NCI-H1105 (cell line): ENCODE measurements at places on chromosomes 1 and 21.
A peak's percentile ranks its signal among the peaks of the same experiment; 100 is the strongest.

GRCh38 chr1:11691928-11692711 lies 610 bp downstream of the DRAXIN start:
- no peak for DNase-seq

GRCh38 chr21:45504516-45505415 lies 37.5 kb downstream of the SLC19A1 start:
- no peak for DNase-seq

GRCh38 chr1:13921190-13921589 lies 221.2 kb downstream of the PRDM2 start:
- DNase-seq, result no peak

- no peak for DNase-seq
Measured at GRCh38 chr1:16156848-16157495, 1.1 kb upstream of the EPHA2 start.

GRCh38 chr1:154884869-154885701 lies 15.0 kb upstream of the KCNN3 start:
- DNase-seq, result peak; percentile 43

- DNase-seq, result no peak
Measured at GRCh38 chr1:181469829-181470228, 13.5 kb upstream of the CACNA1E start.

GRCh38 chr1:240073097-240073496 lies 18.6 kb upstream of the FMN2 start:
- no peak for DNase-seq

DNA sequence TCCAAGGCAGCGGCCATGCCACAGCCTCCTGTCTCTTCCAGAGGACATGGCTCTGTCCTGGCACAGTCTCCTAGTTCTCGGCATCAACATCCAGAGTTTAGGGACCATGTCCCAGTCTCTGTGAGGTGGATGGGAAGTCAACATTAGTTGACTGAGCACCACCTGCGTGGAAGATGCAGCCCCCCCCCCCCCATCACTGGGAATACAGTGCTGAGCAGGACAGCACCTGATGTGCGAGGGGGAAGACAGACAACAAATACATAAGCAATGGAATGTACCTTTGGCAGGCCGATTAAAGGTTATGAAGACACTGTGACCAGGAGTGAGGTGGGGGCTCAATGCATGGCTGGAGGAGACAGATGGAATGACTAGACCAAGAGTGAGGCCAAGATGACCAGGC lies 26.6 kb downstream of the KNCN start:
- DNase-seq, result no peak

- DNase-seq, result no peak
Measured at GRCh38 chr1:115327270-115327669, 10.8 kb downstream of the NGF start.

- DNase-seq, result no peak
Measured at GRCh38 chr1:169906938-169907337, 13.2 kb upstream of the SCYL3 start.

DNA sequence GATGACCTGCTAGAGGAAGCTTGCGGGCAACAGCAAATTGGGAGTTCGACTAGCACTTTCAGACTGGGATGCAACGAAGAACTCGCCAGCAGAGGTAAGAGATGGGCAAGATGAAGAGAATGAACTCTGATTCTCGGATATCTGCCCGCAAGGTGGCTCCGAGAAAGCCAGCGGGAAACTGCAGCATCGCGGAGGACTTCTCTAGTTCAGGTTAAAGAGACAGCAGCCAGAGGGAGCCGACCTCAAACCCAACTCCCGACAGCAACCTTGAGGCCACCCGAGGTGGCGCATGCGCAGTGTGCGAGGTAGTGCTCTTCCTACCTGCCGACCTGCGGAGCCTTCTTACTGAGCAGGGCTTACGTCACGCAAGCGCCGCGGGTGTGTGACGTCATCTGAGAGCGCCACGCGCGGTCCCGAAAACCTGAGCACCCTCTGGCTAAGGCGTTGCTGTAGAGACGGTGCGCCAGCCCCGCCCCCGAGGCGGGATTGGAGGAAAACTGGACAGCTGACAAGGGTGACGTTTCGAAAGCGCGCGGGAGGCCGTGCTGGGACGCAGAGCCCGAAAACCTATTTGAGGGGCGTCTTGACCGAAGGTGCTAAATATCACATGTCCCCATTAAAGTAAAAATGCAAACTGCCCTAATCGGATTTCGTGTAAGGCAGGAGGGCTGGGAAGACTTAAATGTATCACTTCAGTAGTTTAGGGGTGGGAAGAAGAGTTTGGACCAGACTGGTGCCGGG lies 110.5 kb upstream of the SLC25A33 start:
- DNase-seq, result peak; percentile 99

GRCh38 chr1:38285807-38286530 lies 239.4 kb upstream of the POU3F1 start:
- DNase-seq, result no peak

DNA sequence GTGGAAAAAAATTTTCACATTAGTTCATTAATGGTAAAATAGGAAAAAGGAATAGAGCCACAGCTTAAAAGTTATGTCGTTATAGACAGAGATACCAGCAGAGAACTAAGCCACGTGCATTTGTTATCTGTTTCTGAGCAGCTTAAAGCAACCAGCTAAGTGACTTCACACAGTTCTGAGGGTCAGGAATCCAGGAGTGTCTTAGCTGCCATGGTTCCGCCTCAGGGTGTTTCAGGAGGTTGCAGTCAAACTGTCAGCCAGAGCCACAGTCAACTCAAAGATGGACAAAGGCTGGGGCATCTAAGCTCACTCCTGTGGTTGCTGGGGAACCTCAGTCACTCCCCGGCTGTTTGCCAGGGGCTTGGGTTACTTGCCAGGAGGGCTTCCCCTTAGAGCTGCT lies 515.8 kb downstream of the SMYD3 start:
- DNase-seq, result no peak

DNA sequence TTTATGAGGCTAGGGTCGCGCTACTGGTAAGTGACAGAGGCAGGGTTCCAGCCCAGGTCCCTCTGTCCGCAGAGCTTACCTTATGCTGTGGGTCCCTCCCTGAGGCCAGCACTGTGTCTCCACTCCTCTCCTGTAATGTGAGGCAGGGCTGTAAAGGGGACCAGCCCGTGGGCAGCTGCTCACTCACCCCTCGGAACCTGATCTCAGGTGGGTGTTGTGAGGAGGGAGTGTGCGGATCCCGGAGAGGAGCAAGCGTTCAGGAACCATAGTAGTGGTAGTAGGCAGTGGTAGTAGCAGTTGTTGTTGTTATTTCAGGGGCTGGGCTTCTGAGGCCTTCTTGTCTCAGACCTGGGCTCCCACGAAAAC lies 1.7 kb downstream of the ZC3H12A start:
- DNase-seq, result no peak

DNA sequence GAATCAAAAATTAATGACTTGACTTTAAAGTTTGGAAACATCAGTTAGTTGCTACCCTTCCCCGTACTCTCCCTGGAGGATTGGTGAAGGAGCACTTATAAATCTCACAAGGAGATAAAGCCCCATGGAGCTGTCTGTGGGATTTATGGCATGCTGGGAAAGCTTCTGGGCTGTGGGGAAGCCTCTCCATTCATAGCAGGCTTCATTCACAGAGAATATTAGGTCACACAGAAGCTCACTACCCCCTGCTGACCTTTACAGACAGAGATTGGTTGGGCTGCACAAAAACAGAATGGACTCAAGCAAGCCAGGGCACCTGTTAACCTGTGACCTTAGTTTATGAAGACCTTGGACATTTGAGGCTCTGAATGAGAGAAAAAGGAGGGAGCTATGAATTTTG lies 32.1 kb downstream of the RGL1 start:
- DNase-seq, result no peak

DNA sequence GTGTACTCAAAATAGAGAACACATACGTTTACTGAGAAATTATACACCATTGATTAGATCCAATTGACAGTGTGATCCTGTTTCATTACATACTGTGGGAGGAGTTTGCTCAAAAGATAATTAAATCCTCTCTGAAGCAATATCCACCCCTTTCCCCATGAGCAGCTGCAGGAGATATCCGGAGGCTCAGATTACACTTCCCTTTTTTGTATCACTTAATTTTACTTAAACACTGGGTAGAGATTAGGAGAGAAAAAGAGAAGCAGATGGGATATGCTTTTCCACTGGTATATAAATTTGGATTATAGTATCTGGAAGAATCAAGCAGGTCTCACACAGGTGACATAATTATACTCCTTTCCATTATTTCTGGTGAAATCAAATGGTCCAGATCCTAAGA lies 333.3 kb upstream of the ZRANB2 start:
- DNase-seq, result peak; percentile 54

DNA sequence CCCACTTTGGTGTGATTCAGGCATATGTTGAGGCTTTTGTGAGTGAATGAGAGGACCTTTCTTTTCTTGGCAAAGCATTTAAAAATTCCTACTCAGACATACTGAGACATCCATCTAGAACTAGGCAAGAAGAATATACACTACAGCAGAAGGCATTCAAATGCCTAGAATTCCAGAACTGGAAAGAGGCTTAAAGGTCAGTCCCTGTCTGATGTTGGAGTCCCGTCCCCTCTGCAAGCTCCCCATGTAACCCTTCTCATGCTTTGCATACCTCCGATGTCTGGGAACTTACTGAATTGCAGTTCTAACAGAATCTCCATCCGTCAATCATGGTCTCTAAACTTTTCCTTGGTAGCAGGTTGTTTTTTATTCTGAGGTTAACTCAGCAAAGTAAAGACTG lies 152.9 kb downstream of the ATP6V1G3 start:
- DNase-seq, result no peak

GRCh38 chr1:77797991-77798390 lies 18.5 kb downstream of the MIGA1 start:
- no peak for DNase-seq

GRCh38 chr21:28393279-28393678 lies 599.4 kb downstream of the LTN1 start:
- DNase-seq, result peak; percentile 88

- no peak for DNase-seq
Measured at GRCh38 chr1:215192306-215192705, 109.8 kb downstream of the KCNK2 start.

GRCh38 chr1:234277161-234277868 lies 95.9 kb upstream of the COA6 start:
- DNase-seq, result no peak

GRCh38 chr1:18151436-18152122 lies 44.0 kb downstream of the IGSF21 start:
- DNase-seq, result no peak

DNA sequence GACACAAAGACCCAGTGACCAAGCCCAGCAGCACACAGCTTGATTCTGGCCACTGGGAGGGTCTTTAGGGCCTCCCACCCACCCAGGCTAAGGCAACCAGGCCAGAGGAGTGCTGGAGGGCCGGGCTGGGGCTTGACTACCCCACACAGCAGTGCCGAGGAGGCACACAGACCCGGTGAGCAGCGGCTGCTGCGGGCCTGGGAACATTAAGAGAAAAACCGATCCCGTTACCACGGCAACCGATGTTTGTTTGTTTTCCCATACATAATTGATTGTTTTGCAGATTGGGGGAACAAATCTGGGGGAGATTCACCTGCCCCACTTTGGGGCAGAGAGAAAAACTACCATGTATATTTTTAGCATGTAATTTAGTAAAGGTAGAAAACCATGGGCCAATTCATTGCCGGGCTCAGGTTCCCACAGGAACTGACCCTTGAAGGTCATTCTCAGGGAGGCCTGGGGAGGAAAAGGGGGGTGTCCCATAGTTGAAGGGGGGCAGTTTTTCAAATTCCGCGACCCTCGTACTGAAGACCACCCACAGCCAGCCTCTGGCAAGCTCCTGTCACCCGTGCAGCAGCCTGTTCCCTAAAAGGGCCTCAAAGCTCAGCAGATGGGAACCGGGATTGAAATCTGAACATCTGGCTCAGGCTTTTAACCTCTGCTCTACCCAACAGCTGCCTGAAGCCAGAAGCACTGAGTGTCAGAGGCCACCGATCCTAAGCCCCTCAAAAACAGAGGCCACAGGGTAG lies 35.3 kb downstream of the CHD5 start:
- DNase-seq, result no peak

- DNase-seq, result peak; percentile 0
Measured at GRCh38 chr21:32653326-32653901, 41.2 kb upstream of the CFAP298 start.

DNA sequence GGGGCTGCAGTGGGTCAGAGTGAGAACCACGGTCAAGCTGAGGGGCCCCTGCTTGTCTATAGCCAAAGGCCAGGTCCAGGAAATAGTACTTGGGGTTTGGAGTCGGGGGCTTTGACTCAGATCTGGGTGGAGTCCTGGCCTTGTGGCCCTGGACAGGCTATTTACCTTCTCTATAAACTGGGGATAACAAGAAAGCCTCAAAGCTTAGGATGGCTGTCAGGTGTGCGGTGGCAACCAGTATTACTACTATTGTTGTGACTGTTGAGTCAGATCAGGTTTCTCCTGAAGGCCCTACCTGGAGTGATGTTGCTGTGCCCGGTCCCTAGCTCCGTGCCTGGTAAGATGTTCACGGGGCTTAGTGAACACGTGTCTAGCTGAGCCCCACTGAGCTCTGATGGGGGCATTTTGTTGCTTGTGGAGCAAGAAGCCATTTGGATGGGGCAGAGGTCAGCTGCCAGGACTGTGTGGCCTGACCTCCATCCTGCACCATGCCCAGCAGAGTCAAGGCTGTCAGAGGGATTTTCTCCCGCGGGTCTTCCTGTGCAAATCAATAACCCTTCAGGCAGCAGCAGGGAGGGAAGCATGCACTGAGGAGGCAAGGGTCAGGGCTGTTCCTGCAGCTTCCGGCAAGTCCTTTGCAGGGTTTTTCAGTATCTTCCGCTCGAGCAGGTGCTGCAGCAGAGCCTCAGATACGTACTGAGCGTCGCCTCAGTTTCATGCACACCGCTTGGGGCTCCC lies 170.3 kb downstream of the CAMTA1 start:
- no peak for DNase-seq

GRCh38 chr1:81437213-81437612 lies 363.5 kb upstream of the ADGRL2 start:
- DNase-seq, result peak; percentile 14

GRCh38 chr1:31647106-31647505 lies 2.4 kb upstream of the PEF1 start:
- DNase-seq, result no peak

DNA sequence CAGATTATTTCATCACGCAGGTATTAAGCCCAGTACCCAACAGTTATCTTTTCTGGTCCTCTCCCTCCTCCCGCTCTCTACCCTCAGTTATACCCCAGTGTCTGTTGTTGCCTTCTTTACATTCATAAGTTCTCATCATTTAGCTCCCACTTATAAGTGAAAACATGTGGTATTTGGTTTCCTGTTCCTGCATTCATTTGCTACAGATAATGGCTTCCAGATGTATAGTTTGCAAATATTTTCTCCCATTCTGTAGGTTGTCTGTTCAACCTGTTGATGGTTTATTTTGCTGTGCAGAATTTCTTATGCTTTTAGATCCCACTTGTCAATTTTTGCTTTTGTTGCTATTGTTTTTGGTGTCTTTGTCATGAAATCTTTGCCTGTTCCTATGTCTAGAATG lies 21.1 kb upstream of the KCNH1 start:
- DNase-seq, result no peak
